ENCODE measurements at places on chromosomes 2 and 18. TPM values are rescaled to one million over a fixed set of nuclear protein-coding genes. Genes with fewer than 3 reads are reported as not detected.

DNA sequence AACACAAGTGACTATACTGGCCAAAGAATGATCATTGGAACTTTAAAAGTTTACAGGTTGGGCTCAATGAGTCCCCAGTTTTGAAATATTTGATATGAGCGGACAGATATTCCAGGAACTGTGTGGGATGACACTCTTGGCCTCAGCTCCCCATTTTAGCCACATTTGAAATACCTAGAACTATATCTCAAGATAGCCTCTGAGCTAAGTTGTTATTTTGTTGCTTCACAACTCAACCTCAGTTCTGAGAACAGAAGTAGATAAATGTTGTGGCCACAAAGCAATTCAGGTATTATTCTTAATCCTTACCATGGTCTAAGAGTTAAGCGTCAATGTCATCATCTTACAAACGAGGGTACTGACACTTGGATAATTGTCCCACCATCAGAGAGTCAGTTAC is 172.2 kb upstream of the SETBP1 start:
- no peak overlapping the region for H3K4me3 ChIP-seq
- H3K27ac ChIP-seq = no peak overlapping the region
- DNase-seq = no peak
- H3K4me1 ChIP-seq = peaks cover 10% of the 10 kb centered on the region
- H3K36me3 ChIP-seq = no peaks in the 10 kb centered on the region

- H3K4me1 ChIP-seq = peaks cover 58% of the 10 kb centered on the region
- H3K27me3 ChIP-seq = no peaks in the 10 kb centered on the region
- DNase-seq = no peak
- H3K27ac ChIP-seq = peak overlapping the region; percentile 23
- H3K36me3 ChIP-seq = no peaks in the 10 kb centered on the region
- H3K4me3 ChIP-seq = no peak overlapping the region
Observed at GRCh38 chr18:9608298-9608697, 6.1 kb downstream of the PPP4R1 start.

The KRTCAP3 gene
- 46.5 TPM for polyA plus RNA-seq

The CTIF gene
- polyA plus RNA-seq = 3.9 TPM

GRCh38 chr2:74806355-74806839 is 27.5 kb upstream of the HK2 start:
- no peaks in the 10 kb centered on the region for H3K4me1 ChIP-seq
- H3K4me3 ChIP-seq = no peak overlapping the region
- no peaks in the 10 kb centered on the region for H3K27me3 ChIP-seq
- H3K27ac ChIP-seq = no peak overlapping the region
- no peak for DNase-seq

Data from sigmoid colon (tissue), 7 donors.